NCI-H2029 treated with DMSO at 0.1 percent for 48 hours (cell line): ENCODE measurements at places on chromosomes 4 and X.

DNA sequence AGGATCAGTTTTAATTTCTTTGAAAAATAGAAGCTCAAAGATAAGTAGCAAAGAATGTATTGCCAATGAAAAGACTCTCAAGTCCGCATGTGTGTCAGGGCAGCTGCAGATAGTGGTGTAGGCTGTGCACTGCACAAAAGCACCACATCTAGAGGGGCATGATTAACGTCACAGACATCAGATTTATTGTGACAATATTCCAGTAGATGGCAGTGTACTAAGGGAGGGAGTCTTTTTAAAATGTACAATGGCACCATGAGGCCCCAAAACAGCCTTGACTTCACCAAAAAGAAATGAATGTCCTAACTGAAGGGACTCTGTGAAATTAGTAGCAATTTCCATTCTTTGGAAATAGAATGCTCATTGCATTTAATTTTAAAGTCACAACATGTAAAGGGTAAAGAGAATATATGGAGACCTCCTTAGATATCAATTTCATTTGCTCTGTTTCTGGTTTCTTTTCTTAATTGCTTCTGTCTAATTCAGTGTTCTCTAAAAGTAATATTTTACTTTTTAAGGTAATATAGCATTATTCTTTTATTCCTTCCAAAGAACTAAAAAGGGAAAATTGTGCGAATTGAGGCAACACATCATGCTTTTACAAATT, 98.4 kb downstream of the ZNF827 start:
- no peak for DNase-seq

- DNase-seq = no peak
Measured at GRCh38 chrX:77293331-77293995, 153.7 kb upstream of the FGF16 start.

- no peak for DNase-seq
Measured at GRCh38 chrX:114272096-114272686, 311.7 kb upstream of the HTR2C start.

GRCh38 chr4:106337916-106338315, 21.6 kb downstream of the AIMP1 start:
- DNase-seq = no peak

- DNase-seq = no peak
Measured at GRCh38 chr4:171101845-171102244, 711.4 kb upstream of the GALNTL6 start.

- no peak for DNase-seq
Measured at GRCh38 chr4:145816091-145816490, 122.5 kb downstream of the ZNF827 start.

GRCh38 chr4:10577508-10578426, 106.8 kb downstream of the CLNK start:
- no peak for DNase-seq

DNA sequence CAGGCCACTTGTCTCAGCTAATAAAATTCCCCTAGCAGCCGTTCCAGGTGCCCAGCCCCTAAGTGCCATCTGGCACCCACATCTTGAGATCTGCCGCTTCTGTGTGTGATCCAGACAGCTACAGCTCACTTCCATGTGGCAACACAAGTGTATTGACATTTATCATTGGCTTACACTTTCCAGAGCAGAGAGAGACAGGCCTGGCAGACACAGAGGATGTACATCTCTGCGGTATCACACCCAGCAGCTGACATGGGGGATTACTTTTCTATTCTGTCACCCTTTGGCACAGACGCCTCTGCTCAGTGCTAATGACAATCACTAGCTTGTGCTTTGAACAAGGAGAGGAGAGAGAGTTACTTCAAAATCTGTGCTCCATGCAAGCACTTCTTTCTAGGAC, 195.9 kb downstream of the KDR start:
- DNase-seq = peak; percentile 25

- no peak for DNase-seq
Measured at GRCh38 chr4:138659037-138659811, 356.4 kb upstream of the NOCT start.

DNA sequence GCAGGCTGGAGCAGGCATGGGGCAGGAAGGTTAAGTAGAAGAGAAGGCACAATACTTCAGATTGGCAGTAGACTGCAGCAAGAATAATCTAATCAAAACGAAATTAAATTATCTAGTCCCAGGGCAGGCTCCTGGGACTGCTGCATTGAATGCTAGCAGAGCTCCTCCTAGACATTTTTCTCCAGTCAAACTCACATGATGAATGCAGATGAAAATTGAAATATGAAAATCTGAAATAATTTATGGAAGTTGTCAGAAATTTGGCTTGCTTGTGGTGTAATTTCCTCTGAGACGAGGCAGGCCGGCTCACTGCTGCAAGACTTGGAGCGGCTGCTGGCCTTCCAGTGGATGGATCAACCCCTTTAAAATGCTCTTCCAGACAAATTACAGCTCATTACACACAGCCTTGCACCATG, 78.0 kb upstream of the TMEM33 start:
- DNase-seq = no peak

GRCh38 chr4:145784036-145784435, 104.1 kb downstream of the C4orf51 start:
- no peak for DNase-seq

- DNase-seq = no peak
Measured at GRCh38 chr4:95761871-95762270, 78.0 kb upstream of the PDHA2 start.
